Gastroesophageal sphincter (tissue), 4 donors: ENCODE measurements at places on chromosomes 16 and 17. TPM values are rescaled to one million over a fixed set of nuclear protein-coding genes. Genes with fewer than 3 reads are reported as not detected.
A peak's percentile ranks its signal among the peaks of the same experiment; 100 is the strongest.

- ATAC-seq: no peak
These were observed 99.5 kb downstream of the HS3ST3A1 start for GRCh38 chr17:13502263-13502662.

DNA sequence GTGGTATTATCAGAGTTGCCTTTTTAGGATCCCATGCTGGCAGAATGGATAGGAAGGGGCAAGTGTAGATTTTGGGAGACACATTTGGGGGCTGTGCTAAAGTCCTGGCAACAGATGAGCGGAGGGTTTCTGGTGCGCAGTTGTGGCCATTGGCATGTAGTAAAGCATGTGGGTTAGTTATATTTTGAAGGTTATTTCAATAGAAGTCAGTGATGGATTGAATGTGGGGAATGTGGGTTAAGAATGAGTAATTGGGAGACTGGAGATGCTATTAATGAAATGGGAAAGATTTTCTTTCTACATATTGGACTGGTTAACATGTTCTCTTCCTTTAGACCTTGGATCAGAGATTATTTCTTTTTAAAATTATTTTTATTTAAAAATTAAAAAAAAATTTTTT lies 10.0 kb downstream of the DUS2 start:
- no peak for ATAC-seq

The MAF gene
- total RNA-seq: 52.0 TPM

The PCGF2 gene
- total RNA-seq: 9.5 TPM

DNA sequence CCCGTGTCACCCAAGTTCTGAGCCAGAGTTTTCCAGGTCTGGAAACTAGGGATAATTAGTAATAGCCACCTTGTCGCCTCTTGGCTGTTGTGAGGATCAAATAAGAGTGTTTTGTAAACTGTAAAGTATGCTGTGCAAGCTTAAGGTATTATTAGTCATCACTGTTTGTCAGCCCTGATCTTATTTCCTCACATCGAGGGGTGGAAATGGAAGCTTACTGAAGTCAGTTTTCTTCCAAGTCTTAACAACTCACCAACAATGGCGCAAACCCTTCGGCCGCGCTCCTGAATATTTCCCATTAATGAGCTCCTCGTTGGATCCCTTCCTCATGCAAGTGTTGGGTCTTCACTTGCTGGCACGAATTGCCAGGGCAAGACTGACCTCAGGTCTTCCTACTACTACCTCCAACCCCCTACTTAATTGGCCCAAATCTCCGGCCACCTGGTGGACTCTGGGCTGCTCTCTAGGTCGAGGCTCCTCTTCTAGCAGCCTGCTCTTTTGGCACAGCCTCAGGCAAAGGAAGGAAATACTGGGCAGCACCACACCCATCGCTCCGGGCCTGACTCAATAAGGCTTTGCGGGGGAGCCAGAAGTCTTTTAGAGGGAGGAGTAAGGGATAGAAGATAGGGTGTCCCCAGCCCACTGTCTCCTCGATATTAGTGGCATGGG lies 885 bp upstream of the SLC35B1 start:
- peak; percentile 1 for ATAC-seq

The DNAH9 gene
- 0.12 TPM for total RNA-seq

DNA sequence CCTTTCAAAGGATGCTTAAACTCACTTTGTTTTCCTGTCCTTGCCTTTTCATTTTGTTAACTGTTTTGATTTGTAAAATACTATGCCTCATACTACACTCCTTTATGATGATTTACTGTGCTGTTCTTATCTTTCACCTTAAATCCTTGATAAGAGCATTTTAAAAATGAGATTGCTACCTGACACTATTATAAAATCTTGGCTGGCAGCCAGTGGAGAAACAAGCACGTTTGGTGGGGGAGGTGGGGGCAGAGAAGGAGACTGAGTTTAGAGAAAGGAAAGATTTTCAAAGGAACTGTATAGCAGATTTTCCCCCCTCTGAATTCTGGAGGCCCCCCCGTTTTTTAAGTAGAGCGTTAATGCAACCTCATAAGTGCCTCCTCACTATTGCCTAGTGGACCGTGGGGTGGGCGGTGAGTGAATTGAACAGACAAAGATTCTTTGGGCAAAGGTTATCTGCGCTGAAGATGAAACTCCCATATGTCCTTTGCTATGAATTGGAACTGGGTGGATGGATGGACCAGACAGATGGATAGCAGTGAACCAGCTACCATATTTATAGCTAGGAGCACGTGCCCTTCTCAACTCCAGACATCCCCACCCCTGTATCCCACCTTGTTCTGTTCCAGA lies 200.2 kb downstream of the CCDC182 start:
- no peak for ATAC-seq

The EVI2A gene
- total RNA-seq: 1.6 TPM

The TNFRSF13B gene
- 0.81 TPM for total RNA-seq

The CCL17 gene
- not detected for total RNA-seq

DNA sequence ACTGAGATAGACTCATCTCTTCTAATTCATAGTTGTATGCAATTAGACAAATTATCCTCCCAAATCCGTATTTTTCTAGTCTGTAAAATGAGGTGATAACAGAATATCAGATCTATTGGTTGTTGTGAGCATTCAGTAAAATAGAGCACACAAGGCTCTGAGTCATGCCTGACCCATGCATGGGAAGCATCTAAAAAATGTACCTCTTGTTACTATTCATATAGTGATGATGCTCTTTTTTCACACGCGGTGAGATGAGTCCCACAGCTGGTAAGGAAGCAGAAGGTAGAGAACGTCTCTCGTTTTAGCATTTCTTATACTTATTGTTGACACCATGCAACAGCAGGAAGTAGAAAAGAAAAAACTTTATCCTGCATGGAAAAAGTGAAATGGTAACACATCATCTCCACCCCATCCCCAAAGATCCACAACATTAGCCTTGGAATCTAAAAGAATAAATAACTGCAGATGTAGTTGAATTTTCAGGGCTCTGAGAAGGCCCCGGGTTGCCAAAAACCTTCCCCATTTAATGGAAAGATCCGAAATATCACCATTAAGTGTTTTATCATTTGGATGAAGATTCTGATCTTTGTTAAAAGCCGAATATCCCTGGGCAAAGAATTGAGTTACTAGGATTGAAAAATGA lies 215.6 kb downstream of the TMEM114 start:
- no peak for ATAC-seq

The MFAP4 gene
- 178 TPM for total RNA-seq

The MIEF2 gene
- total RNA-seq: 13.9 TPM

GRCh38 chr17:44120851-44121605 lies 2.4 kb downstream of the HDAC5 start:
- no peak for ATAC-seq

DNA sequence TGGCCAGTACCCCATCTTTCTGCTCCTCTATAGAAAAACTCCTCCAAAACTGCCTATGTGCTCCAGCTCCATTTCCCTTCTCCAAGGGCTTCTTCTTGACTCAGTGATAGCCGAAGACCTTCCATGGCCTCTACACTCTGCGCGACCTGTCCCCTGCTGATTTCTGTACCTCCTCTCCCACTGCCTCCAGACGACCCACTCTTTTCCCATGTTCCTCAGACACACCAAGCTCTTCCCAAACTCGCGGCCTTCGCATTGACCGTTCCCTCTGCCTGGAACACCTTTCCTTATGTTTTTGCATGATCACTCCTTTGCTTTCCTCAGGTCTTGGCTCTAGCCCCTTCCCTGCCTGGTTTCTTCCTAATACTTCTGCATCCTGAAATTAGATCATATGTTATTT lies 255.6 kb upstream of the SDK2 start:
- ATAC-seq: no peak

The TNRC6C gene
- 30.3 TPM for total RNA-seq

DNA sequence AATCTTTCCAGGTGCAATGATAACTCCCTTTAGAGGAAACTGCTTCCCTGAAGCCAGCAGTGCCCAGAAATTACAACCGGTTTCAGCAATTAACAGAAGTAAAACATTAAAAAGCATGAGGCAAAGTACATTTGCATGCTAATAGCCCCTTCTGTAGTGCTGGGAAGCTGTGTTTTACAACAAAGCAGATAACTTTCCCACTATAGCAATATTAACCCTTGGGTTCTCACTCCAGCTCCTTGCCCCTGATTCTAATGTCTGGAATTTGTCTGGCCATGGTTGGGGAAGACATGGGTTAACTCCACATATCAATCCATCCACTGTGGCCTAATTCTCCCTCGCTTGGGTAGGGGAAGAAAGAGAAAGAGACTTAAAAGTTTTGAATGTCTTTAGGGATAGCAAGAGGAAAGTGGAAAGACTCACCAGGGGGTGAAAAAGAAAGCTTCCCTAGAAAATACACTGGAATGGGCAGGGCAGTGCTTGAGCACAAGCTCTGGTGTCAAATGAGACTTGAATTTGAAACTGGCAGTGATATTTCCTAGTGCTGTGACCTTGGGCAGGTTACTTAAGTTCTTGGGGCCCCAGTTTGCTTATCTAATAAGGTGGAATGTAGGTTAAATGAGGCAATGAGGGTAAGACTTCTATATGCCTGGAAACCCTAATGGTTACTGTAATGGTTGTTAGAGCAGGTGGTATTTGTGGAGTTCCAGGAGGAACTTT lies 102.0 kb downstream of the SOX9 start:
- ATAC-seq: no peak

GRCh38 chr17:81071761-81072741 lies 37.1 kb downstream of the BAIAP2 start:
- ATAC-seq: no peak

DNA sequence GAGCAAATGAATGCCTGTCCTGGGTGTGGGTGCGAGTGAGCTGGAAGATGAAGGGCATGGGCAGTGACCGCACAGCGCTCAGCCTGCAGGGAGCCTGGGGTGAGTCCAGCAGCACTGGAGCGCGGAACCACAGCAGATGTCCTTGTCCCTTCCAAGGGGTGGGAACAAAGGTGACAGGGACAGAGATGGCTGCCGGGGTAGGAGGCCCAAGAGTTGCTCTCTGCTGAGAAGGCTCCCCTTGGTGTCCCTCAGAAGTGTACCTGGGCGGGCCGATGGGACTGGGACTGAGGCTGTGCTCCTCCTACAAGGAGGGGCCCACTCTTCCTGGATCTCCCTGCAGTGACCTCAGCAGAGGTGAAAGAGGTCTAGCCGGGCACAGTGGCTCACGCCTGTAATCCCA lies 7.6 kb upstream of the PGAP6 start:
- no peak for ATAC-seq

DNA sequence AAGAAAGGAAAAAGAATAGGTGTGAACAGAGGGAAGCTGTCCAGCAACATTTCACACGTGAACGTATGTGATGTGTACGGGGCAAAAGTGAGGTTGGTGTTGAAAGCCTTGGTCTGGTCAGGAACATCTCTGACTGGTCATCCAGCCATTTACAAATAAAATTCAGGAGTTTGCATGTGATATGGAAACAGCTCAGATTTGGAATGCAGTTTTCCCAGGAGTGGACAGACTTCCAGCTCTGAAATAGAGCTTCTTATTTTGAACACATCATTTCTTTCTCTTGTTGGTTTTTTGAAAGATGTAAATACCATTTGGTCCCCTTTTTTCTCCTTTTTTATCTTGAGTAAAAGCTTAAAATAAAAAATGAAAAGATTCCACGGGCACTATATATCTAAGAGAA lies 566.2 kb upstream of the ZFHX3 start:
- no peak for ATAC-seq
